ENCODE measurements at places on chromosomes 3 and 15.

DNA sequence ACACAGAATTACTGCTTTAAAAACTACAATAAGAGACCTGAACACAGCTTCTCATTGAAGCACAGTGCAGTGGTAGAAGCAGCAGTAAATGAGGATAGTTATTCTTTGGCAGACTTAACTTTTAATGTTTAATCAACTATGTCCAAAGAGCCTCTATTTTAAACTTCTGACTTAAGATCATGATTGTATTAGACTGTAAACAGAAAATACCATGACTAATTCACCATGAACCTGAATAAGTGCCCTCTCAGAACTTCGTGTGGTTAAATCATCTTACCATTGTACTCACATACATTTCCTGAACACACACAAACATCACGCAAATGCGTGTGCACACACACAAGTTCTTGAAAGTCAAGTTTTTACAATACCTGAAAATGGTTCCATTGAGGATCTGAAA is 13.9 kb downstream of the CEP152 start:
- H3K36me3 ChIP-seq: peaks cover 6% of the 10 kb centered on the region
- H3K4me1 ChIP-seq: peaks cover 6% of the 10 kb centered on the region
- H3K27ac ChIP-seq: no peak overlapping the region
- DNase-seq: no peak
- H3K27me3 ChIP-seq: no peaks in the 10 kb centered on the region
- H3K4me3 ChIP-seq: no peak overlapping the region

- H3K4me3 ChIP-seq: no peak overlapping the region
- no peak overlapping the region for H3K27ac ChIP-seq
- no peak for DNase-seq
- H3K27me3 ChIP-seq: no peaks in the 10 kb centered on the region
Observed at GRCh38 chr3:3821777-3822176, 22.5 kb downstream of the LRRN1 start.

DNA sequence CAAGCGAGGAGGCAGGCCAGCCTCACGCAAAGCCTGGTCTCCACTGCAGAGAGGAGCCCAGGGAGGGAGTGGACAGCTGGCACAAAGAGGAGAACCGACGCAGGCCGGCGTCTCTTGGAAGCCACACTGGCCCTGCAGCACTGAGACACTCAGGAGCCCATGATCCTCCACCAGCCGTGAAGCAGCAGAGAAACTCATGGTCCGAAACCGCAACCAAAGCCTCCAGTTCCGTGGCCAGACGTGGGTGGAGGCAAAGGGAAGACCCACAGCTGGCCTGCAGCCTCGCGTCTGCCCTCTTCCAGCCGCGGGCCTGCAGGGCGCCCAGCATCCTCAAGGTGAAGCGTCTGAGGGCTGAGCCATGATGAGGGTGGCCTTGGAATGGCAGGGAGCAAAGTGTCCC is 62.2 kb upstream of the SEC61A1 start:
- no peak overlapping the region for H3K4me3 ChIP-seq
- DNase-seq: no peak
- no peaks in the 10 kb centered on the region for H3K4me1 ChIP-seq
- H3K36me3 ChIP-seq: no peaks in the 10 kb centered on the region
- no peak overlapping the region for H3K27ac ChIP-seq
- H3K27me3 ChIP-seq: peaks cover 6% of the 10 kb centered on the region

- peaks cover 14% of the 10 kb centered on the region for H3K4me1 ChIP-seq
- peaks cover 21% of the 10 kb centered on the region for H3K27me3 ChIP-seq
- H3K27ac ChIP-seq: no peak overlapping the region
- H3K36me3 ChIP-seq: no peaks in the 10 kb centered on the region
- DNase-seq: no peak
- H3K4me3 ChIP-seq: no peak overlapping the region
Observed at GRCh38 chr15:69149163-69149562, 11.3 kb upstream of the GLCE start.

GRCh38 chr3:122008166-122008565 is 13.9 kb downstream of the ILDR1 start:
- H3K4me3 ChIP-seq: no peak overlapping the region
- no peak for DNase-seq
- peaks cover 7% of the 10 kb centered on the region for H3K36me3 ChIP-seq
- peaks cover 82% of the 10 kb centered on the region for H3K27me3 ChIP-seq
- H3K4me1 ChIP-seq: peaks cover 19% of the 10 kb centered on the region

GRCh38 chr3:4466741-4467521 is at the start of gene SUMF1:
TSS of gene SUMF1 (minus strand) at chr3:4467269. CDS start at chr3:4467245, 24 bp downstream.
- H3K4me1 ChIP-seq: peaks cover 11% of the 10 kb centered on the region
- H3K4me3 ChIP-seq: peak within 1 kb of the TSS; percentile 94
- H3K27me3 ChIP-seq: peaks cover 6% of the 10 kb centered on the region
- H3K36me3 ChIP-seq: no peaks in the 10 kb centered on the region
- peak within 1 kb of the TSS; percentile 99 for H3K27ac ChIP-seq
- DNase-seq: peak; percentile 67

DNA sequence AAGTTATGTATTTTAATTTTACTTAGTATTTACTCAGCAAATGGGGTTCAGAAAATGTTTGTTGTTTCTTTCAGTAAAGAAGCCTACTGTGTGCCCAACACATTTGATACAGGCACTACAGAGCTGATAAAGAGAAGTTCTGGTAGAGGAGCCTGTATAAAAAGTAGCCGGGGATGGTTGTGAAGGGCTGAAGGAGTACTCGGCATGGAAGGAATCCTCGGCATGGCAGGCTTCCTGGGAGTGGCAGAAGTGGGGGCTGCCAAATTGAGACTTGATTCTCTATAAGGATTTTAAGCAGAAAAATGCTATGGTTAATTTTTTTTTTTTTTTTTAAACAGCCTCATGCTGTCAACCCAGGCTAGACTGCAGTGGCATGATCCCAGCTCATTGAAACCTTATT is 9.3 kb downstream of the ARL13B start:
- no peaks in the 10 kb centered on the region for H3K4me1 ChIP-seq
- no peak for DNase-seq
- no peaks in the 10 kb centered on the region for H3K36me3 ChIP-seq
- H3K4me3 ChIP-seq: no peak overlapping the region
- H3K27me3 ChIP-seq: no peaks in the 10 kb centered on the region

DNA sequence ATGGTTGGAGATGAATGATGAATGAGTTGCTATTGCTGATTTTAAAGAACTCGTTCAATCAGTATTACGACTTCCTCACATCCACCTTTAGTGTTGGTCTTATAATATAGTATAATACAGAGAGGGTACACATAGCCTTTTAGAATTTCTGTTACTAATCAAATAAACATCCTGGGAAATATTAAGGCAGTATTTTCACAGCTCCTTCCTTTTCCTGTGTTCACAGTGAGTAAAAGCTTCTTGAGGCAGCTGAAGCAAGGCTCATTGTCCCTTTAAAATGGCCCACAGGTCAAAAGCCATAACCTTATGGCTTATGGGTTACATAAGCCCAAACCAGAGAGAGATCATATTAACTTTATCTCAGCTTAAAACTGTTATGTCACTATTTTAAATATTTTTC is 1.3 kb upstream of the BTLA start:
- H3K27me3 ChIP-seq: no peaks in the 10 kb centered on the region
- H3K4me3 ChIP-seq: no peak overlapping the region
- no peak for DNase-seq

All from progenitor cell of endocrine pancreas (in vitro differentiated cells).